ENCODE measurements at places on chromosomes 4 and X.

GRCh38 chrX:20527558-20528011 is 260.9 kb upstream of the RPS6KA3 start:
- DNase-seq: no peak

- DNase-seq: no peak
Observed at GRCh38 chrX:18252644-18253359, 32.1 kb upstream of the BEND2 start.

GRCh38 chr4:17448689-17449088 is 63.2 kb downstream of the QDPR start:
- no peak for DNase-seq

GRCh38 chr4:112938461-112939058 is 110.9 kb upstream of the ANK2 start:
- no peak for DNase-seq

GRCh38 chr4:101806914-101807313 is 16.4 kb downstream of the BANK1 start:
- DNase-seq: no peak

GRCh38 chr4:104829761-104830160 is 316.9 kb upstream of the TET2 start:
- no peak for DNase-seq

- no peak for DNase-seq
Observed at GRCh38 chr4:1640190-1640589, 43.9 kb downstream of the FAM53A start.

- no peak for DNase-seq
Observed at GRCh38 chr4:164531336-164531735, 222.6 kb upstream of the SMIM31 start.

- no peak for DNase-seq
Observed at GRCh38 chrX:108134724-108135123, 43.1 kb downstream of the ATG4A start.

DNA sequence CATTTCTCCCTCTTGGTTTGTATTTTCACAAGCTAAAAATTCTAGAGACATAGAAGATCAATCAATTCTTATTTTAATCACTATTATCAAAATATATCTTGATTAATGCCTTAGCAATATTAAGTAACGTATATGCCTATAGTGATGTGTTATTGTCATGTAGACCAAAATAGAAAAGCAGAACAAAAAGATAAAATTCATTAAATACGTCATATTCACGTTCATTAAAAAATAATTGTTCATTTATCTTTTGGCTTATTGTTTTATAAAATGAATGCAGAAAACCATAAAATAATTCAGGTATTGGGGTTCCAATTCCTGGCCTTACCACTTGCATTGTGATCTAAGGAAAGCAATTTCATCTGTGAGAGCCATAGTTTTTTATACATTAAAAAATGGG is 72.2 kb downstream of the AMELX start:
- DNase-seq: no peak

- no peak for DNase-seq
Observed at GRCh38 chr4:128387600-128388351, 100.2 kb upstream of the PGRMC2 start.

DNA sequence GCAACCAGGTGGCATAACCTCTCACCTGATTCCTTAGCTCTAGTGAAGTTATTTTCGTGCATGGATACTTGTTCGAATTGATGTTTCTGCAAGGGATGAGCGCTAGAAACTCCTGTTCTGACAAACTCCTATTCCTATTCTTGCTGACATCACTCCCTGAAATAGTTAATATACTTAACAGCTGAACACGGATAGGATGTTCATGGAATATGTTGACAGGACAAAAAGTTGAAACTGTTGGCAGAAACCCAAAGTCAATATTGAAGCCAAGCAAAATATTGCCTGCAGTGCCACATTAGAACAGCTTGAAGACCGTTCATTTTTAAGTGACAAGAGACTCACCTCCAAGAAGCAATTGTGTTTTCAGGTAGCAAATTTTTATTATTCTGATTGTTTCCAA is at the start of gene KLKB1:
TSS of gene KLKB1 (plus strand) at position 287 of the 400 bp plus-strand sequence. CDS start 689 bp downstream, outside the sequence.
- no peak for DNase-seq

DNA sequence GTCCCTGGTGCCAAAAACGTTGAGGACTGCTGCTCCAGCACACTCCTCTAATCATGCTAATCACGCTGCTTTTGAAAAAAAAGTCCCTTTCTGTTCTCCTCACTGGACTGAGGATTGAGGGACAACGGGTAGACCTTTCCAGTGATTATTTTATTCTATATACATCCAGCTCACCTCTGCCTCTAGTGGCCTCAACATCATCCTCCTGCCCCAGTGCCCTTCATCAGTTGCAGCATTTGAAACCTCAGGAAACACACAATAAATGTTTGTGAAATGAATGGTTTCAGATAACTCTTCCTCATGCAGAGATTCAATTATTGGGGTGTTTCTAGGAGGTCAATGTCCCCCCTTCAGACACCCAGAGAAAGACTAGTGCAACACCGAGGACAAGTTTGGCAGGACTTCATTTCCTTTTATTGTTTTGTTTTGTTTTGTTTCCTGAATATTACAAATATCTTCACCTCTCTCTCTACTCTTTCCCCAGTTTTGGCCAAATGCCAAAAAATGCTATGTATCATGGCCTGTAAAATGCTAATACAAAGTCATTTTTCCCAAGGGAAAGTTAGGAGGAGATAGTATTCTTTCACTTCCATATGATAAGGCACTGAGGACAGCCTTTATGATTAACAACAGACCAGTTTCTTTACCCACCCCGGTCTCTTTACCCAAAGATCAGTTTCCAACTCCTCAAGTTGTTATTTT is 460.1 kb upstream of the SLIT2 start:
- no peak for DNase-seq

DNA sequence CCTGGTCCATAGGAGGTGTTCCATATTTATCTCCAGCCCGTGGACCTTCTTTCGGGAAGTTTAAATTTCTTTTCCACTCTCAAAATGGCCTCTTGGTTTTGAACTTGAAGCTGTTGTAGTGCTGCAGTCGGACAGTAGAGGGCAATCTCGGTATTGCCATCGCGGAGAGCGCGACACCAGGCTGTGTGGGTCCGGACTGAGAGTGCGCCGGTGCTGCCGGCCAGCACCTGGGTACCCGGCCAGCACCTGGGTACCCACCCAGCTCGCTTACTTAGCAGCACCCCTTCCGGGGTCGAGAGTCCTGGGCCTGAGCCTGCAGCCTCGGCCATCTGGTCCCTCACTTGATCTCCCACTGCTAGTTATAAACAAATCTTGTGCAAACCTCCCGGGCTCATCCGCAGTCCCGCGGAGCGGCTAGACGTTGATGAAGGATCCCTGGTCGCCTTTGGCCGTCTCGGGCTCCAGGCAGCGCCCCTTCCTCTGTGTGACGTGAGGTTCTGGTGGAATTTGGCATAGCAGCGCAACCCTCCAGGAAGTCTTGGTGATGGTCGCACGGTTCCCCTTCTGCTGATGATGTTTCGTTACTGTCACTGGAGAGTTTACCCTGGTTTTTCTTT is 18.0 kb downstream of the FAM9A start:
- no peak for DNase-seq

- no peak for DNase-seq
Observed at GRCh38 chrX:11209798-11210414, 83.3 kb upstream of the AMELX start.

- no peak for DNase-seq
Observed at GRCh38 chrX:100642290-100642689, 1.7 kb upstream of the SRPX2 start.

DNA sequence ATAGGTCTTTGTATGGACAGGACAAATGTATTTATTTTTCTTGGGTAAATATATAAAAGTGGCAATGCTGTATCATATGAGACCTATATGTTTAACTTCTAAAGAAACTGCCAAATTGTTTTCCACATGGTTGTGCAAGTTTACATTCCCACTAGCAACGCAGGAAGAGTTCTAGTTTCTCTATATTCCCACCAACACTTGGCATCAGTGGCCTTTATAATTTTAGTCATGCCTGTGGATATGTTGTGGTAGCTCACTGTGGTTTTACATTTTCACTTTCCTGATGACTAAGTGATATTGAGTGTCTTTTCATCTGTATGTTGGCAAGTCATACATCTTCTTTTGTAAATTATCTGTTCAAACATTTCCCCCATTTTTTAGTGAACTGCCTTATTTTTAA is 126.0 kb downstream of the EMCN start:
- DNase-seq: no peak

DNA sequence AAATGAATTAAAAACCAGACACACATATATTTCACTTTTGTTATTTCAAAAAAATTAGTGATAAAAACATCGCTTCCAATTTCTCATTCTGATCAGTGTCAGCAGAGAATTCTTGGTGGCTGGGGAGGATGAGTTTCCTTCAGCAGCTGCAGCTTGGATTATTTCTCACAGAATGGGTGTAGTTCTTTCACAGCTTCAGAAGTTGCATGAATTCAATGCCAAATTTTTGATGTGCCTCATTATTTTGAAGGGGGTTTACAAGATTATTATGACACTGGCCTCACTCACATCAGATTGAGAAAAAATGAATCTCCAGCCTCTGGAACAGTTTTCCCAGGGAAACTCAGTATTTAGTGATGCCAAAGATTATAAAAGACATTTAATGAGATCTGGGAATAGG is 184.9 kb upstream of the WDFY3 start:
- DNase-seq: no peak

DNA sequence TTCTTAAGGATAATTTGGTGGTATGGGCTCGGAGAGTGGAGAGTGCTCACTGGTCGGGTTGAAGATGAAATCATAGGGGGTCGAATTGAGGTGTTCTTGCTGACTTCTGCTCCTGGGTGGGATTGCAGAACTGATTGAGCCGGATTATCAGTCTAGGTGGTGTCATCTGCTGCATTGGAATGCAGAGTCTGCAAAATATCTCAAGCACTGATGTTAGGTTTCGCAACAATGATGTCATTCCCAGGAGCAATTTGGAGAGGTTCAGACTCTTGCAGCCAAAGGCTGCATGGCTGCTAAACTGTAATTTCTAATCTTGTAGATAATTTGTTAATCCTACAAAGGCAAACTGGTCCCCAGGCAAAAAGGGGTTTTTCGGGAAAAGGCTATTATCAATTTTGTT is 67.7 kb downstream of the RHOH start:
- DNase-seq: no peak

DNA sequence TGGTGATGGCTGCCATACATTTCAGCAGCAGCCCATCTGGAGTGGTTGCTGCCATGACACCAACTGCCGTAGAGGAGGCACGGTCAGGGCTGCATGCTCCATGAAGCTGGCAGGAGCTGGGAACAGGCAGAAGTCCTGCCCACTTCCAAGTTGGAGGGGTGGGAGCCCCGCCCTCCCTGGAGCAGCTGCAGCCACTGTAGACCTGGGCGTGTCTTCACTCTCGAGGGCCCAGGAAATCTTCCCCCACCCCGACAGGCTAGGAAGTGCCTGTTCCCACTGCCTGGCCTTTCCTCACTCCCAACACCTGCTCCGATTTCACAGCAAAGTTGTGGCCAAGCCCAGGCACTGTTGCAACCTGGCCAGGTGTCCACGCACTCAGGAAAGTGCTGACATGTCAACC is 42.3 kb downstream of the NALF2 start:
- DNase-seq: no peak

DNA sequence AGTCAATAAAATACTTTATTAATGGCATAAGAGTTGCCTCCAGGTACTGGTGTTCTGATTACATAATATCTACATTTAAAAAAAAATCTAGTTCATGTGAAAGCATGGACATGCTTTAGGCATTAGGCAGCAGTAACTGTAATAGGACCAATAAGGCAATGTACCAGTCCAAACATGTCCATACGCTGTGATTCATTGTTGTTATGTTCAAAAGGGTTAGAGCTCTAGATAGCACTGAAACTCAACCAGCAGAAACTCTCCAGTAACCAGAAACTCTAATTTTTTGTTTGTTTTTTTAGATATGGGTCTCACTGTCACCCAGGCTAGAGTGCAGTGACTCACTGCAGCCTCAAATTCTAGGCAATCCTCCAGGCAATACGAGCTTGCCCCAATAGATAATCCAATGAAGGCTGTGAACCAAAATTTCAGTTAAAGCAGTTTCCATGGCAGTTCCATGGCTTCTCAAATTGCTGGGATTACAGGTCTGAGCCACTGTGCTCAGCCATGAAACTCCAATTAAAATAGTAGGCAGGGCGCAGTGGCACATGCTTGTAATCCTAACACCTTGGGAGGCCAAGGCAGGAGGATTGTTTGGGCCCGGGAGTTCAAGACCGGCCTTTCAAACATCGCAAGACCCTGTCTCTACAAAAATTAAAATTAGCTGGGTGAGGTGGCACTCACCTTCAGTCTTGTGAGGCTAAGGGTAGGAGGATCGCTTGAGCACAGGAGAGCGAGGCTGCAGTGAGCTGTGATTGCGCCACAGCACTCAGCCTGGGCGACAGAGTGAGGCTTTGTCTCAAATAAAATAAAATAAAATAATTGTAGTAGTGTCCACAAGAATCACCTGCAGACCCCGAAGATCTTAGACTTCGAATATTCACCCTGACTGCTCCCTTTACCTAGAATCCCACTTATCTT is 36.3 kb downstream of the MGARP start:
- no peak for DNase-seq

DNA sequence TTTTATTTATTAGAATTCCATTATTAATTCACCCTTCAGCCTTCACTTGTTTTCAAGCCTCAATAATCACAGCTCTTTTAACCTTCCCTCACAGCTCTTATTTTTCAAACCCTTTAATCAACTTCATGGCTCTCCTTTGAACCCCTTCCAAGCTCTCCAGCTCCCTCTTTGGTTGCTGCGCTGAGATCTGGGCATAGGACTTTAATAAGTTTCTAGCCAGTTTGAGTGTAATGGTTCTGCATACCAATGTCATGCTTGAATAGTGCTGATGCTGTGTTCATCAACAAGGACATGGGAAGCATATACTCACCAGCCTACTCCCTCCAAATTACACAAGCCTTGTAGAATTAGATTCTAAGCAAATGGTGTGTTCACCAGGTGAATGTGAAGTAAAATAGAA is 3.5 kb upstream of the RNF212 start:
- no peak for DNase-seq

DNA sequence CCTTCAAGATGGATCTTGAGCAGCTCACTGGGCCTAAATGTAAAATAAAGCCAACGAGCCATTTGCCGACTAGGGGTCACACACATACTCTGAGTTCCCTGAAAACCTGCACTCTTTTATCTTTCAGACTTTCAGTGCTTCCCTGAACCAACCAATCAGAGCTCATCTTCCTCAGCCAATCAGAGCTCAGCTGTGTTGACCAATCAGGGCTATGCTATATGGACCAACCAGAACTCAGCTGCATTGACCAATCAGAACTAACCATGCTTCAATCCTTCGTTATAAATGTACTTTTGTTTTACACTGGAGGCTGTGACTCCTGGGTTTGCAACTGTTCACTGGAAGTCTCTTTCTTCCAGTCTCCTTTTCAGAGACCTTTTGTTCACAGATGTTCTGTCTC is 19.3 kb downstream of the SLC25A53 start:
- DNase-seq: no peak

DNA sequence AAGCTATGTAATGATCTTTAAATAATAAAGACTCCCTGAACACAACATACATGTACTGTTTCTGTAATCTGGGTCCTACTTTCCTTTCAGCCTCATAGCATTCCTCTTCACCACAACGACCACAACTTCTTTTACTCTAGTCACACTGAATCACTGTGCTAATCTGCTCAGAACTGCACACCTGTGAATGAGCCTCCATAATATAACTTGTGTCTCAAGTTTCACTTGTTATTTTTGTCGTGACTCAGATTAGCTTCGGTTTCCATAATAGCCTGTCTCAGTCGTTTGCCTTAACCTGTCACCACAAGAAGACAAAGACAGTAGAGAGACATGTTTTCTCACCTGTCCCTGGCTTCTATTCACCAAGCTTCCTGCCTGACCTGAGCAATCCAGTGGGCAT is 61.8 kb downstream of the MAGED1 start:
- DNase-seq: no peak

- DNase-seq: no peak
Observed at GRCh38 chrX:71396576-71396975, 30.4 kb downstream of the TAF1 start.

- DNase-seq: no peak
Observed at GRCh38 chr4:53477636-53478035, 100.2 kb downstream of the FIP1L1 start.

All from breast epithelium (tissue), 4 donors.